ENCODE measurements at places on chromosomes 11 and 22. TPM values are rescaled to one million over a fixed set of nuclear protein-coding genes. Genes with fewer than 3 reads are reported as not detected.

Gene TRIM49
- total RNA-seq: not detected

Gene DAGLA
- 3.3 TPM for total RNA-seq

Gene VEGFB
- total RNA-seq: 426 TPM

Gene RRAS2
- 72.7 TPM for total RNA-seq

Gene OR11H1
- not detected for total RNA-seq

Gene AGBL2
- 0.42 TPM for total RNA-seq

Gene MS4A12
- not detected for total RNA-seq

Gene APOBEC3C
- 13.3 TPM for total RNA-seq

Gene RAC2
- 26.1 TPM for total RNA-seq

Gene OR56A1
- 0.03 TPM for total RNA-seq

Gene FXYD6
- 21.5 TPM for total RNA-seq

Gene ACRV1
- total RNA-seq: not detected

Gene TMPRSS5
- total RNA-seq: 0.80 TPM

Gene OOSP3
- not detected for total RNA-seq

Gene TSPAN18
- 14.2 TPM for total RNA-seq

Gene OR8A1
- not detected for total RNA-seq

Gene CNIH2
- 0.55 TPM for total RNA-seq

Gene CFAP300
- total RNA-seq: 3.0 TPM

Gene NEFH
- total RNA-seq: 0.87 TPM

Gene CLCF1
- 7.7 TPM for total RNA-seq

Gene UBQLN3
- total RNA-seq: 0.22 TPM

Gene MIOX
- total RNA-seq: not detected

Gene HBG1
- not detected for total RNA-seq

Gene MPZL2
- 36.8 TPM for total RNA-seq

Gene ARHGAP8
- 8.2 TPM for total RNA-seq

Gene TSGA10IP
- not detected for total RNA-seq

Gene LARGE1
- total RNA-seq: 26.2 TPM

Gene PNPLA5
- not detected for total RNA-seq

Gene BIK
- not detected for total RNA-seq

Gene IGSF9B
- 3.0 TPM for total RNA-seq

Gene PYGM
- 1.8 TPM for total RNA-seq

Gene FAM227A
- 0.22 TPM for total RNA-seq

Gene KDM4E
- total RNA-seq: not detected

All from mesenteric fat pad (tissue), 1 donor.